ENCODE measurements at places on chromosomes 2 and 18.

DNA sequence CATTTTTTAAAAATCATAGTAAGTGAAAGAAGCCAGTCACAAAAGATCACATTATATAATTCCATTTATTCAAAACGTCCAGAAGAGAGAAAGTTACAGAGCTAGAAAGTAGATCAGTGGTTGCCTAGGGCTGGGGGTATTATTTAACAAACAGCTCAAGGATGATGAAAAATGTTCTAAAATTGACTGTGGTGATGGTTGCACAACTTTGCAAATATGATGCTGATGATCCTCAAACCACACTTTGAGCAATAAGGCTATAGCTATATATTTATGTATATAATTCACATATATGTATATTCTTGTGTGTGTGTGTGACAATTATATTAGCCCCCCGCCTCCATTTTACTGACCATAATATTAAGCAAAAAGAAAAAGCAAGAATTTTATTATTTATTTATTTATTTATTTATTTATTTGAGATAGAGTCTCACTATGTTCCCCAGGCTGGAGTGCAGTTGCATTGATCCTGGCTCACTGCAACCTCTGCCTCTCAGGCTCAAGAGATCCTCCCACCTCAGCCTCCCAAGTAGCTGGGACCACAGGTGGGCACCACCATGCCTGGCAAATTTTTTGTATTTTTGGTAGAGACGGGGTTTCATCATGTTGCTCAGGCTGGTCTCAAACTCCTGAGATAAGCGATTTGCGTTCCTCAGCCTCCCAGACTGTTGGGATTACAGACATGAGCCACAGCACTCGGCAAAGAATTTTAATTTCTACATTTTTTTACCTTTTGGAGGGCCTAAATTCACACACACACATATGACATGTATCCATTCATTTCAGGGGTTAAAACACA lies 1.9 kb downstream of the WDR12 start:
- no peak for DNase-seq

- DNase-seq, result no peak
Observed at GRCh38 chr2:121049131-121049530, 235.9 kb downstream of the TFCP2L1 start.

DNA sequence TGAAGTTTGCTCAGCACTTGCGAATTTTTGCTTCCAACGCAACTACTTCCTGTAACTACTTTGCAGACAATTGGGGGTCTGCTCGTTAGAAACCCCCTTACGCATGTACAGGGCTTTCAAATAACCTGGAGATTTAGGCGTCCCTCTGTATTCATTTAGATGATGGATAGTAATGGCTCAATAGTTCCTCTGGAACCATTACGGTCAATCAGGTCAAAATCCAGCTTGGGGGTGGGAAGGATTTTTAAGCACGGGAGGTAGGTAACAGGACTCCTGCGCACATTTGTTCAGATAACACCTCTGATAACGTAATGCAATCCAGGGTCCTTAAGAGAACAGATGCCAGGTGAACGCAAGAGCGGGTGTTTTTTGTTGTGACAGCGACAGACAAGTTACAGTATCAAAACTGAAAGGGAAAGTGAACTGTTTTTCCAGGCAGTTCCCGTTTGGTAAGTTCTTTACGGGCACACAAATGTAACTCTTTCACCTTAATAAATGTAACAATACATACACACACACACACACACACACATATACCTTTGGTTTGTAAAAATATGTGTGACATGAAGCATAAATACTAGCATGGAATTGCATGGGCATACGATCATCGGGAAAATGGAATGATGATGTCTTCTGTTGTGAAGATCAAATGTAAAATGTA lies 3.8 kb upstream of the OSR1 start:
- no peak for DNase-seq

- no peak for DNase-seq
Observed at GRCh38 chr2:17918789-17919188, 40.3 kb downstream of the KCNS3 start.
